Forelimb muscle (tissue), 1 donor: ENCODE measurements at places on chromosomes 13 and 19. TPM values are rescaled to one million over a fixed set of nuclear protein-coding genes. Genes with fewer than 3 reads are reported as not detected.

Gene LHB
- polyA plus RNA-seq = not detected

Gene PGLYRP1
- polyA plus RNA-seq = 0.85 TPM

Gene LRRC63
- polyA plus RNA-seq = 0.11 TPM

Gene APC2
- polyA plus RNA-seq = 0.91 TPM

Gene PDE4C
- polyA plus RNA-seq = 4.8 TPM

Gene SUPT20H
- 58.2 TPM for polyA plus RNA-seq

Gene SLC25A41
- 0.23 TPM for polyA plus RNA-seq

Gene NUFIP1
- polyA plus RNA-seq = 7.2 TPM

Gene PRSS57
- polyA plus RNA-seq = 0.44 TPM

Gene ITPKC
- polyA plus RNA-seq = 9.9 TPM

Gene CAB39L
- polyA plus RNA-seq = 4.2 TPM

Gene FPR2
- polyA plus RNA-seq = 0.19 TPM

Gene SCN1B
- 6.3 TPM for polyA plus RNA-seq
